Effector CD4-positive, alpha-beta T cell (primary cell): ENCODE measurements at places on chromosomes 7 and 10.

DNA sequence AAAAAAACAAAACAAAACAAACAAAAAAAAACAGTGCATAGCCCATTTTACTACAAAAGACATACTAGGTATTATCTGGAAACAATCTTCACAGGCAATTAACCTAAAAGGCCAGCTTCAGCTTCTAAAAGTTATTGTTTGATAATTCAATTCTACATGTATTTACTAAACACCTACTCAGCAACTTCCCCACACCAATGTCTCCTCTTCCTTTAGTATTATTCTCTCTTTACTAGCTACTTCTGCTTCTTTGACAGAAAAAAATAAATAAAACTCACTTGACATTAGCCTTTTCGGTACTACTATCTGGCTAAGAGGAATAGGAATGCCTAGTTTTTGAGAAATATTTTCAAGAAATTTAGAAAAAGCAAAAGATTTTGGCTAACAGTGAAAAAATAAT is 2.8 kb downstream of the TM9SF3 start:
- DNase-seq: no peak

GRCh38 chr10:113104047-113104446 is 154.0 kb downstream of the TCF7L2 start:
- no peak for DNase-seq

DNA sequence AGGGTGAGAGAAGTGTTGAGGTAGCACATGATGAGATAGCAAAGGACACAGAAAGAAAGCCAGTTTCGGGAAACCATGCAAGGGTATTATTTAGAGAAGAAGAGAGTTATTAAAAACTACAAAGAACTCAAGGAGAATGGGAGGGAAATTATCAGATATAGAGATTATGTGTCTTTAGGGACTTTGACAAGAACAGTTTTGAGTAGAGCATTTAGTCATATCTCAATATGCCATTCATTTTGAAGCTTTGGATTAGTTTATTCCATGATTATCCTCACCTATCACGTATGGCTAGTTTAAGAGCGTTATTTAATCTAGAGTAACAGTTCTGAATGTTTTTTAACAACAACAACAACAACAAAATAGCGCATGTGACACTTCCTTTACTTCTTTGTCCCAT is 409.4 kb downstream of the EXOC4 start:
- DNase-seq: no peak

GRCh38 chr7:130293521-130293920 is 560 bp downstream of the CPA4 start:
- DNase-seq: no peak

GRCh38 chr10:103637011-103637410 is 143.5 kb downstream of the NEURL1 start:
- DNase-seq: no peak

GRCh38 chr7:45224832-45225231 is 67.2 kb downstream of the RAMP3 start:
- DNase-seq: no peak

GRCh38 chr7:20075992-20076820 is 141.0 kb downstream of the MACC1 start:
- no peak for DNase-seq

DNA sequence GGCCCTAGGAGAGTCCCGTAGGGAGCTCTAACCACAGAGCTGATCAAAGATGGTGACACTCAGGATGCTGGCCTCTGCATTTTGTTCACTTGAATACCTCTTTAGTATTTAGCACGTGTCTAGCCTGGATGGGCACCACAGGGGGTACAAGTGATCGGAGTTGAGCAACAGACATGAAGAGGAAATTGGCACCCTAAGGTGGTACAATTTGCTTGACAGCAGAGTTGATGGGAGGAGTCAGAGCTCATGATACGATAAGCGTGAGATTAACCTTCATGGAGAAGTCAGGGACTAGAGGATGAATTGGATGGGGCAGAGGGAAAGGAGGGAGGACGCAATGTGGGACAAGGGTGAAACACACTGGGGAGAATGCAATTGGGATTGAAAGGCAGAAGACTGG is 9.9 kb upstream of the ZNF212 start:
- no peak for DNase-seq

- no peak for DNase-seq
These were observed 14.4 kb downstream of the MYO1G start for GRCh38 chr7:44964384-44964830.

DNA sequence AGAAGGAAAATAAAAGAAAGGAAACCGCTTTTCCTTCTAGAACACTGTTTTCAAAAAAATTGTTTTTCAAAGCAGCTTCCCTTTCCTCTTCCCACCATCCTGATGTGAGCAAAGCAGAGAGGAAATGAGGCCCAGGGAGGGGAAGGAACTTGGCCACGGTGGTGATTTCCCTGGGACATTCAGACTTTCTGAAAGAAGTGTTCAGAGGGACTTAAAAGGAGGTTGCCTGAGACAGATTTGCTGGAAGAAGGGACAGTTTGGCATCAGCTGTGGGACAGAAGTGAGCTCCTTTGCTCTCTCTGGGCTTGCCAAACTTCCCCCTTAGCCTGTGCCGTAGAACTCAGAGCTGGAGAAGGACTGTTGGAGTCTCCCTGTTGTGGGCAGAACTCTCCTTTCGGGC is 30.3 kb downstream of the ADCYAP1R1 start:
- DNase-seq: no peak

DNA sequence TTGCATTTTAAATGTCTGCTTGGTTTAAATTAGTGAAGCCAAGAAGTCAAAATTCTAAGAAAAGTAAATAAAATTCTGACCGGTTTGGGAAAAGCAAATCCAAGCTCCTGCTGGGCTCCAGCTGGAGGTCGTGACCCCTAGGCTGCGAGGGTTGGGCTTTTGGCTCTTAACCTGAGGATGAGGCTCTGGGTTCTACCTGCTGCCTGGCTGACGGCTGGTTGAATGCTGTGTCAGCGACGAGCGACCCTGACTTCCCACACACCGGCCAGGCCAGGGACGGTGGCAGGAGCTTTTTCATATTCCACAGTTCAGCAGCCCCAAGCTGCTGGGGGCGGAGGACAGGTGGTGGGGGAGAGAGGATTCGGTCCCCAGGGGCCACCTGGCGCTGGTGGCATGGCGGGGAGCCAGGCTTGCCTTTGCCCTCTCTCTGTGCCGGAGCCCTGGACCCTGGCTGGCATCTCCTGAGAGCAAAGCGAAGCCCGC is 843 bp upstream of the PLPP4 start:
- DNase-seq: no peak

- DNase-seq: no peak
These were observed 75.7 kb downstream of the IMMP2L start for GRCh38 chr7:111486472-111487142.

GRCh38 chr7:101553018-101553770 is 75.9 kb downstream of the MYL10 start:
- DNase-seq: no peak

DNA sequence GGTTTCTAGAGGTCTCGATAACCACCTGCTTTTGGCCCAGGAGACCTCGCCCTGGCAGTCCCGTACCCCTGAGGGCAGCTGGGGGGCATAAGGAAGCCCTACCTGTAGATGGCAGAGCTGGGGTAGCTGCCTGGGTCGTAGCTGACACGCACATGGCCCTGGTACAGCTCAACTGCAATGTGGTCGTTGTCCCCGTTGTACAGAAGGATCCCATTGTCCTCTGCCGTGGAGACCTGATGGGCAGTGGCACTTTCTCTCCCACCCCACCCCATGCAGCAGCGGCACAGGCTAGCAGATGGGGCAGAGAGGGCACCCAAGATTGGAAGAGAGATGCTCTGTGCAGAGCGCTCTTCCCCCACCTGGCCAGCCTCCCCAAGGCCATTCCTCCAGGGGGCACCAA is 172.5 kb downstream of the LCOR start:
- no peak for DNase-seq

DNA sequence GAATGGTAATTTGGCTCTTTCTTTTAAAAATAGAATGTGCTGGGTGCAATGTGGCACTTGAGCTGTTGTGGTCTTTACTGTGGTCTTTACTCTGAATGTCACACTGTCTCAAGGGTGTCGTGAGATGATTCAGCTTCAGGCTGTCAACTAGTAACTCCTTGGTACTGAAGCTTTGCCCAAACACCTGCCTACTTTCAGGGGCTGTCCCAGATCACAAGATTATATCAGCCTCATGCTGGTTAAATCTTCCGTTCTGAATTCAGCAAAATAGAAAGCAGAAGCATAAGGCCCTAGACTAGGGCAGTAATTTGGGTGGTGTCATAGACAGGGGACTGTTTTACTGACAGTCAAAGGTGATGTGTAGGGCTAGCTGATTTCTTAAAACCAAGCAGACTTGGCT is 110.9 kb downstream of the BAMBI start:
- DNase-seq: no peak

DNA sequence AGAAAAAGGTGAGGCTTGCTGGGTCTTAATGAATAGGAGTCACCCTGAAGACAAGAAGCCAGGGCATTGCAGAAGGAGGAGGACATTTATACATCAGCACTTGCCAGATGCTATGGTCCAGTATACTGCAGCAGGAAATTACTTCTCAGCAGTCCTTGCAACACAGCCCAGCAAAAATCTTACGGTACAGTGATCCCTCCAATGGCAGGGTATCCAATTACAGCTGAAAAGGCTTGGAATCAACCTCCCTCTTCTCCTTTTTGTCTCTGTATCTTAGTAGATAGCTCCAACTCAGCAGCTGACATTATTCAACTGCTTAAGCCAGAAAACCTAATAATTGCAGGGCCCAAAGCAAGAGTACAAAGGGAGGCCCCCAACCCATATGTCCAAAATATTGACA is 128.3 kb upstream of the COBL start:
- no peak for DNase-seq

- DNase-seq: no peak
These were observed 438.8 kb downstream of the HTR7 start for GRCh38 chr10:90418869-90419652.

DNA sequence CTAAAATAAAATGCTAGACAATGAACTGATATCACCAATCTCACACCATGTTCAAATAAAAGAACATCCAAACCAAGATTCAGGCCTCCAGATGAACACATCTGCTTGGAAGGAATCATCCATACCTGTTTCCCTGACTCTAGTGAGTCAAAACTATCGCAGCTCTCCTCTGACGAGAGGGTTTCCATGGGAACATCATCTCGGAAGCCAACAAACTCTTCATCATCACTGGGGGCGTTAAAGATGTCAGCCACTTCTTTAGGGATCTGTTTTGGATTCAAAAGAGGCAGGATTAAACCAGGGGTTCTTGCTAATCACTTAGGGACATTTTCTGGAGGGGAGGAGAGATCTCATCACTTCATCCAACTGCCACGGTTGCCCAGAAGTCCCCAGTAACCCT is 29.1 kb downstream of the CDCA7L start:
- no peak for DNase-seq

- no peak for DNase-seq
These were observed 32.7 kb upstream of the PFKP start for GRCh38 chr10:3034616-3035015.

- no peak for DNase-seq
These were observed 114.8 kb upstream of the LANCL2 start for GRCh38 chr7:55250313-55250712.

DNA sequence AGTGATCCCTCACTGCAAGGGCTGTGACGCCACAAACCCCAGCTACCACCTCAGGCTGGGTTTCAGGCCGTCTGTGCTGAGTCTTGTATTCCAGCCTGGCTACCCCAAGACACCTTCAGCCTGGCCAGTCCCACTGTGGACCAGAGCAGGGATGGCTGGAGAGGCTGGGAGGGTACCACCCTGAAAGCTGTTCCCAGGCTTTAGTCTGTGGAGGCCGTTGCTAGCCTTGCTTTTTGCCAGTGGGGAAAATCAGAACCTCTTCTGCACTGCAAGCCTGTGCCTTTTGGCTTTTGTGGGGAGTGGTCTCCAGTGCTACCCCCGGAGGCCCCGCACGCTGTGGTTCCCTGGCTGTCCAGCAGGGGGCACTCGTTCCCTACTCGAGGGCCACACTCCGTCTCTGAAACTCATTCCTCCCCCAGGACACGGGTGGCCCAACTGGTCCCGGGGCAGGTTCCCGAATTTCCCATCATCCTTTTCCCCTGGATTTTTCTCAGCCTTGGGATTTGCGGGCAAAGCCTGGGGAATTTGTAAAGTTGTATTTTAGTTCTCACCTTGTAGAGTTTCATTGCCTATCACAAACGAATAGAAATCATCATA is 128.4 kb upstream of the BTBD16 start:
- peak; percentile 6 for DNase-seq

GRCh38 chr7:144782883-144783282 is 53.0 kb downstream of the TPK1 start:
- no peak for DNase-seq

- DNase-seq: no peak
These were observed 644.4 kb downstream of the GRM8 start for GRCh38 chr7:126608339-126608776.

GRCh38 chr7:74275401-74275881 is 13.8 kb upstream of the CLIP2 start:
- DNase-seq: no peak

DNA sequence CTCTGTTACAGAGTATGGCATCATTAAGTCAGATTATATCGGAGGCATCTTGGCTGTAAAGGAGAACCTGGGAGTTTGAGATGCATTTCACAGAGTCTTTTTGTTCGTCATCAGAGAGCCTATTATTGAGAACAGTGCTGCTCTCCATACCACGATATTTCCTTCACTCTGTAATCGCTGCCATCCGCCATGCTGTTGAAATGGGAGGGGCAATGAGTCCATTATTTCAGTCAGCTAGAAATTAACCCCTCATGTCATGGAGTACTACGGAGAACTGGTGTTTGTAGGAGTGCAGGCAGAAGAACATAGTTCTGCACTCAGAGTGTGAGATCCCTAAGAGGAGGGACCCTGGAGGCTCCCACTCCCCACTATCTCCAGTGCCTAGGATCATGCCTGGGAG is 59.2 kb downstream of the SLC16A12 start:
- no peak for DNase-seq

- no peak for DNase-seq
These were observed 1.1 kb downstream of the ITGA8 start for GRCh38 chr10:15718694-15719048.

- no peak for DNase-seq
These were observed 105.0 kb downstream of the ZNF248 start for GRCh38 chr10:37752334-37752875.

GRCh38 chr10:49781247-49781646 is 19.1 kb upstream of the OGDHL start:
- DNase-seq: no peak

DNA sequence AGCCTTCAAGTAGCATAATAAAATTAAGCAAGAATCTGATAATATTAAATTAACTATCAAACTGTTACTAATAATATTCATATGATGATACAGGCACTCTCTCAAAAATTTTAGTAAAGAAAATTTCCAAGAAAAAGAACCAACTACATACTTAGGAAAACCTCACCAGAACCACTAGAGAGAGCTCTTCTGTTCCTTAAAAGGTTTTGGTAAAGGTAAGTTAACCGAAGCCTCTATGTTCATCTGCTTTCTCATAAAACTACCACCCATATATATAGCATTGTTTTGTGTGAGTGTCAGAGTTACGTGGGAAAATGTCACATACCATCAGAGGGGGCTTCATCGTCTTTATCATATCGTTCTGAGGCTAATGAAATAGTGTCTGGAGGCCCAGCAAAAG is 20.7 kb downstream of the SKAP2 start:
- no peak for DNase-seq

DNA sequence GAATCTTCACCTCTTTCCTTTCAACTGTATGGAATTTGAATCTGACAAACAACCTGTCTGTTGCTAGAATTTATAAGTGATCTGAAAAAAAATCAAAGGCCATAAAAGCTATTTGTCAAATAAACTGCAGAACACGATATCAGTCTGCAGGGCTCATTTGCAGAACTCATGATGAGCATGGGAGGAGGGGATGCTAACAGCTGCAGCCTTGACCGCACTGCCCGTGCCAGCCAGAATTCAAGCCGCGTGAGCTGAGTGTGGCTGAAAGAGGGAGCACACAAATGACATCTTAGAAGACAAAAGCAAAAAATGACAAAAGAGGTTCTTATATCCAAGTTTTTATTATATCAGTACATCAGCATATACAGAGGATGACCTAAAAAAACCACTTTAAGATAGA is 15.7 kb downstream of the LRRTM3 start:
- DNase-seq: no peak
